Kidney (tissue), 22 donors: ENCODE measurements at places on chromosomes 7 and 10.

DNA sequence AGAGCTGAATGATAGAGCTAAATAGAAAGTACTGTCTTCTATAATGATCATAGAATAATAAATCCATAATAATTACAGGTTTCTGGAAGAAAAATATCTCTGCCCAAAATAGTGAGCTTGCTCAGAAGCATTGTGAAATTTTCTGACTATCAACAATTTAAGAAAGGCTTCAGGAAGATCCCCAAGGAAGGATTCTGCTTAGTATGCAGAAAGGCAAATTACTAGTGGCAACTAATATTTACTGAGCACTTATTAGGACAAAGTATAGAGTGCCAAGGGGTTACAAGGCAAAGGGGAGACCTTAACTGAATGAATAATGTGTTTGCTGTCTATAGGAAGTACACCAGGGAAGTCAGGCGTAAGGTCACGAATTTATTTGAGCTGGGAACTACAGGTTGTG lies 158.1 kb upstream of the LRRTM3 start:
- no peak for DNase-seq

- DNase-seq = no peak
These were observed 36.1 kb downstream of the AGK start for GRCh38 chr7:141587304-141587703.

DNA sequence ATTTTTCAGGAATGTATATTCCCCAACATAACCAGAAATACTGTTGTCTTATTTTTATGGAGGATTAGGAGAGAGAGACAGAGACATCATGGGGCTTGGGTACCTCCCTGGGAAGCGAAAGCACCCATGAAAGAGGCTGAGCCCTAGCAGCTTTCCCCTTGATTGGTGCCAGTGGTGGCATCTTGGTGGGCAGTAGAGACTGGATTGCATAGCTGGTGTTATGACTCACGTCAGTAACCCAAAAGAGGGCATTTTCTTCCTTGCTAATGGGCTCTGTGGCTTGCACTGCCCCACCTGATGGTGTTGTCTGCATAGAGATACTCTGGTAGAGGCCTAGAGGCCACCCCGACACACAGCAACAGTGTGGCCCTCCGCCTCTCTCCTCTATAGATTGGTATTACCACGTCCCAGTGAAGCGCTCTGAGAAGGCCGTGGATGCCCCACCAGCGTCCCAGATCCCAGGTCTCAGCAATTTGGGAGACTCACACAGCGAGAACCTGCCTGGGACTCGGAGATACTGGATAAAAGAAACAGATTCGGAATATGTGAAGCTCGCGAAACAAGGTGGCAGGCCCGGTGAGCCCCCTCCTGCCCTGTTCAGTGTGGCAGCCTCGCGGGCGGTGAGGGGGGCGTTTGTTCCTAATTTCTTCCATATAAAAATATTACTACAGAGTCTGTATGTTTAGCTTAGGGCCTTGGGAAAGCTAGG lies 5.8 kb downstream of the C7orf57 start:
- no peak for DNase-seq

GRCh38 chr7:87968021-87968420 lies 34.0 kb downstream of the ADAM22 start:
- DNase-seq = no peak

DNA sequence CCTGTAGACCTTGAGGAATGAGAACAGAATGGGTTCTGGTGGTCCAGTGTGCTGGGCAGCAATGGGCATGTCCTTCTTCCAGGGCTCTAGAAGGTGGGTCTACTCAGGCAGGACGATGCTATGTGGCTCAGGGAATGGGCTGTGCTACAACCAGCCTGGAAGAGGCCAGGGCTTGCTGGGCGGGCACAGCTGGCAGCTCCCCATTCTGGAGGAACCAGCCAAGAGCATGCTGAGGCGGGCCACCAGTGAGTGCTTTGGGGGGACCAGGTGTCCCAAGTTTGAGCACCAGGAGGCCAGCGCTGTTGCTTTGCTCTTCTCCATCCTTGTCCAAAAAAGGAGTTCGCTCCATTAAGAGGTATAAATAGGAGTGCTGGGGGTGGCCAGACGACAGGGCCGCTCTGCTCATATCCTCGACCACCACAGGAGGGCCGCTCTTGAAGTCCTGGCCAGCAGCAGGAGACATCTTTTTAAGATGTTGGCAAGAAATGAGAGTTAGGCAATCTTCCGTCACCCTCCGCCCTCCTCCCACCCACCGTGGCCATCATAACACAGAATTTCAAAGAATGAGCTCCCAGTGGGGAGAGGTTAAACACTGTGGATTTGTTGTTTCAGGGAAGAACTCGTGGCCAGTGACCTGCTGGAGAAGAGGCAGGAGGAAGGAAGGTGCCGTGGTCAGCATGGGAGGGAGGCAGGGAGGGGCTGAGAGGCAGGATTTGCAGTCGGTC lies 141.3 kb downstream of the GRK5 start:
- DNase-seq = no peak

DNA sequence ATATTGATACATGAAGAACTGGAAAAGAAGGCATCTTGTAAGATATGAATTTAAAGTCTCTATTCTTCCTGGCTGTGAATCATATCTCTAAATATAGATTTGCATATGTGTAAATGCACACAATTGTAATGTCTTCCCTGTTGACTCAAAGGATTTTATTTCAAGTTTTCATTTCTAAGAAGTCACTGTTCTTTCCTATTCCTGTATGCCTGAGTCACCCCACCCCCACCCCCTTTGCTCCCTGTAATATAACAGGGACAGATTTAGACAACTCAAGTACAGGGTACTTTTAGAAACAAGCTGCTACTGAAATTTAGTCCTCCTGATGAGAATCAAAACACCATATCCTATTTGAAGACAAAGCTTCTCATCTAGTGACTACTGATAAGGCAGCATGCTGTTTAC lies 43.0 kb upstream of the HECTD2 start:
- DNase-seq = no peak
